ENCODE measurements at places on chromosomes 5 and 9.

GRCh38 chr9:134993996-134994720 is 76.4 kb upstream of the FCN1 start:
- no peak for DNase-seq

- DNase-seq: no peak
These were observed 35.2 kb downstream of the NUP214 start for GRCh38 chr9:131160416-131161112.

DNA sequence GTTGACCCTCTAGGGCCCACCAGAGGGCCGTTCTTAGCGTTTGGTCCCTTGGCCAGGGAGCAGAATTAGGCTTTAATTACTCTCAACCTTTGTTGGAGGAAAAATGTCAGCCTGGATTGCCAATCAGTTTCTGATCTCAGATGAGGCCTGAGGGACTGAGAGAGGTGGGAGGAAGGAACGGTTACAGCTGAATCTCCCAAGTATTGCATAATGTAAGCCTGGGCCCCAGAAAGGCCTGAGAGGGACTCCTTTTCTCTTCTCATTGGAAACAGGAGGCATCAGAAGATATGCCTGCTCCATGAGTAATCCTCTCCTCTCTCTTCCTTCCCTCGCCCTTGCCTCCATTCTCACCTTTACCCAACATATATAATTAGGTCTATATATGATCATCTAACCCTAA is 105.7 kb downstream of the INSYN2B start:
- no peak for DNase-seq

- DNase-seq: no peak
These were observed 39.7 kb upstream of the SHC3 start for GRCh38 chr9:89218040-89218928.

DNA sequence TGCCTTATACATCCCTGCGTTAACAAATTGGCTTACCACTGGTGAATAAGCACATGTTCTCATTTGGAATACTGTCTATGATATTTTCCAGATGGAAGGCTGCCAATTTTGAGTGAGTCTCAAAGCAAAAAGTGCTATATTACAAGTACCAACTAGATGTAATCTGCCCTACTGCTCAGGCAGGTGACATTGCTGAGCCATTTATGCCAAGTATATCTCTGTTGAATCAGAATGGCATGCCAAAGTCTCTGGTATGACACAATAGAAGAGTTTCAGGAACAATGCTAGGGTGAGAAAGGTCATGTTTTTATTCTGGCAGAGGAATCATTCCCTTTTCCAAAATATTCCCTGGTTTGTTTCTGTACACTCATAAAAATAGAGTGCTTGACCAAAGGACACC is 356.5 kb downstream of the CDH9 start:
- DNase-seq: no peak

DNA sequence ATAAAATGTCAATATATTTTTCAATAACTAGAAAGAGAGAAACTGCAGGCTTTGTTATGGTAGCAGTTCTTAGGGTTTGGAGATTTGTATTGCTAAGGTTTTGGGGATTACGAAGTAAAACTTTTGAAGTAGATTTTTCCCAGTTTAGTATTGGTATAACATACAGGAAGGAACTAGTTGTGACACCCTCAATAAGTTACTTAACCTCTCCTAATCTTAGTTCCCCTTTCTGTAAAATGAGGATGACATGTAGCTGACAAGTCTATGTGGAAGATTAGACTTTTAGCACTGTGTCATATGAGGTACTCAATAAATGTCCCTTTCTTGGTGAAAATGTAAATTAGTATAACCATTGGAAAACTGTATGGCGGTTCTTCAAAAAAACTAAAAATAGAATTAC is 73.4 kb upstream of the ATG10 start:
- no peak for DNase-seq

DNA sequence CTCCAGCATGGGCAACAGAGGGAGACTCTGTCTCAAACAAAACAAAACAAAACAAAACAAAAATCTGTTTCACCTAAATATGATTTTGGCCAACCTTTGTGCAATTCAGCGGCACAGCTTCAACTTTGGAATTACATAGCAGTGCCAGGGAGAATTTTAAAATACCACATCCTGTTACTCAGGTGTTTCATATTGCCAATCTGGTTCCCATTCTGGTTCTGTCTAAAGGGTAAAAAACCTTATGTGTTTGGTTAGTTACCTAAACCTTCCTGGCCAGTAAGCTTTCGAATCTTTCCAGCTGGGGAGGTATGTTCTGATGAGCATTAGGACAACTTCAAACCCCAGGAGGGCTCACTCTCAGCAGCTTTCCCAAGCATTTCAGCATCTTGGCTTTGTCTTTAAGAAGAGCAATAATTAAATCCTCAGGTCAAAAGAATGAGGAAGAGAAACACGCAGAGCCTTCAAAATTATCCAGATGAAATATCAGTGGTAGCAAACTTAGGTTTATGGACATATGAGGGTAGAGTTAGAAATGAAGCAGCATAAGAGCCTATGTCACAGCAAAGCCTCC is 2.7 kb downstream of the DAB2 start:
- DNase-seq: no peak

- no peak for DNase-seq
These were observed 233.6 kb downstream of the ACTL7B start for GRCh38 chr9:108621991-108622855.

GRCh38 chr5:72109625-72110024 is 2.4 kb downstream of the MAP1B start:
- DNase-seq: no peak

DNA sequence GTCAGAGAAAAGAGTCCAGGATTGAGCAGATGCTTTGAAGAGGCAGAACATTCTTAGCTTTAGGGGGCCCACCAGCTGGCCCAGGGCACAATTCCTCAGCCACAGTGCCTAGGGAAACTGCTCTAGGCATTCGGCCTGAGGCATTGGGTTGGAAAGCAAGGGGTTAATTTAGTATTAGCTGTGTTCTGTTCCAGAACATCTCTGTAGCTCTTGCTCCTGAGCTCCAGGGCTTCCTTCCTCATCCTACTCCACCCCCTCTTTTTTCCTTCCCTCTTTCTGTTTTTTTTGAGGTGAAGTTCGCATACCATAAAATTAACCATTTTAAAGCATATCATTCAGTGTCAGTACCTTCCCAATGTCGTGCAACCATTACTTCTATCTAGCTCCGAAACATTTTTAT is 74.5 kb upstream of the PANK3 start:
- DNase-seq: no peak

- peak; percentile 72 for DNase-seq
These were observed at the start of gene FAM163B for GRCh38 chr9:133609311-133610098. FAM163B (minus strand) TSS chr9:133609389; CDS start chr9:133580223, 29,166 bp downstream.

- no peak for DNase-seq
These were observed 449 bp upstream of the ADCY2 start for GRCh38 chr5:7395432-7395946.

- no peak for DNase-seq
These were observed 499.0 kb downstream of the ACTL7B start for GRCh38 chr9:108356806-108357205.

- DNase-seq: no peak
These were observed 39.6 kb downstream of the RGS3 start for GRCh38 chr9:113503131-113503541.

GRCh38 chr5:138929571-138929955 is 54.4 kb upstream of the LRRTM2 start:
- no peak for DNase-seq

DNA sequence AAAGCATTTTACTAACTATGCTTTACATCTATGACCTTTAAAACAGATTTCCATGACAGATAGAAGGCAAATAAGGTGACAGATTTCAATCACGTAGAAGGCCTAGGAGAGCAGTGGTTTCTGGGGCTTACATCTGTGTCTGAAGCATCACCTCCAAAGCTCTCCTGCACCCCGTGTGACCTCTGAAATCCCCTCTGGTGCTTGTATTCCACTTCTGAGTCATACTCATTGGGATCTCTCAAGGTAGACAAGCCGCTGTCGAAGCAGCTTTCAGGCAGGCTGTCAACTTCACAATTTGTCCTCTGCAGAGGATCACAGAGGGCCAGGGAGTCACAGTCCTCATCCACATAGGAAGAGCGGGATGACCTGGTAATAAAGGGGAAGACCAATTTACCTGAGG is 62.2 kb downstream of the RASEF start:
- no peak for DNase-seq

DNA sequence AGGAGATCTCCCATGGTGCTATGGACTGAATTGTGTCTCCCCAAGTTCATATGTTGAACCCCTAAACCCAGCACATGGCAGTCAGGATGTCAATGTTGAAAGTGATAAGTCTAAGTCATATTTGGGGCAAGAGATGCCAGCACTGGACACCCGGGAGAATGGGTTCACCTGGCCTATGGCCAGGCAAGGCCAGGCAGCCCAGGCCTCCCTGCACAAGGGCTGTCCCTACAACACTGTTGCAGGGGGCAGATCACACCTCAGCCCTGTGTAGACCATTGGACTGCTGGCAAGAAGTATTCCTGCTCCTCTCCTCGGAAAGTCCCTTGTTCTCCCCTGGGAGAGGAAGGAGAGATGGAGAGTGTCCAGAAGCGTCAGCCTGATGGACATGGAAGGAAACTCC is 240.5 kb downstream of the GADD45G start:
- DNase-seq: no peak

DNA sequence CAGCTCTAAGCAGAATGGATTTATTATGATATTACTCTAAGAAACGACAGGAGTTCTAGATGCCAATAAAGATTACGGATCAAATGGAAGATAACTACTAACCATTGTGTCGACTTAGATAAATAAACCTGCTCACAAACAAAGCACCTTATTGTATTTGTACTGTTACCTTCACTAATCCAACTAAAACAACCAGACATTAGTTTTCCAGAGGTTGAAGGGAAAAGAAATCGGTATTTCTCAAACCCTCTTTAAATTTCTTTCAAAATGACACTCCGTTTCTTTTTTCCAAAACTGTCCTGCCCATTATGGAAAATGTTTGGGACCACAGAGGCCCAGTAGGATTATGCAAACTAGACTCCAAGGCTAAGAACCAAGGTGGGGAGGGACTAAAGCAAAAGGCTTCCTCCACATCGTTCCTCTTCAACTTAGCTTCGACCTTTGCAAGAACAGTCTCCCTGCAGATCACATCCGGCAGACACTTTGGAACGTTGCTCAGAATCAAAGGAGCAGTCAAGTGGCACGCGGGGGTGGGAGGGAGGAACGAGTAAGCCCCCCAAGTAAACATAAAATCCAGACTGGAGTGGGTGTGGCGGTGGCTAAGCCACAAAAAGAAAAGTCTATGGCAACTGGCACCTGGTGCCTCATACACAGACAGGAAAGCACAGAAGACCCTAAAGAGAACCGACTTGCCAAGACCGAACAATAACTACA is 2.7 kb downstream of the MLLT3 start:
- DNase-seq: no peak

- no peak for DNase-seq
These were observed 15.6 kb upstream of the PRKAA1 start for GRCh38 chr5:40813698-40814281.

- DNase-seq: no peak
These were observed 19.5 kb downstream of the NCS1 start for GRCh38 chr9:130191749-130192120.

GRCh38 chr9:24828687-24829086 is 283.0 kb upstream of the IZUMO3 start:
- no peak for DNase-seq

DNA sequence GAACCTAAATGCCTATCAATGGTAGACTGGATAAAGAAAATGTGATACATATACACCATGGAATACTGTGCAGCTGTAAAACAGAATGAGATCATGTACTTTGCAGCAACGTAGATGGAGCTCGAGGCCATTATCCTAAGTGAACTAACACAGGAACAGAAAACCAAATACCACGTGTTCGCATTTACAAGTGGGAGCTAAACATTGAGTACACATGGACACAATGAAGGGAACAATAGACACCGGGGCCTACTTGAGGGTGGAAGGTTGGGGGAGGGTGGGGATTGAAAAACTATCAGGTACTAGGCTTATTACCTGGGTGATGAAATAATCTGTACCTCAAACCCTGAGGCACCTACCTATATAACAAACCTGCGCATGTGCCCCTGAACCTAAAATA is 22.4 kb upstream of the DEPDC1B start:
- DNase-seq: no peak

DNA sequence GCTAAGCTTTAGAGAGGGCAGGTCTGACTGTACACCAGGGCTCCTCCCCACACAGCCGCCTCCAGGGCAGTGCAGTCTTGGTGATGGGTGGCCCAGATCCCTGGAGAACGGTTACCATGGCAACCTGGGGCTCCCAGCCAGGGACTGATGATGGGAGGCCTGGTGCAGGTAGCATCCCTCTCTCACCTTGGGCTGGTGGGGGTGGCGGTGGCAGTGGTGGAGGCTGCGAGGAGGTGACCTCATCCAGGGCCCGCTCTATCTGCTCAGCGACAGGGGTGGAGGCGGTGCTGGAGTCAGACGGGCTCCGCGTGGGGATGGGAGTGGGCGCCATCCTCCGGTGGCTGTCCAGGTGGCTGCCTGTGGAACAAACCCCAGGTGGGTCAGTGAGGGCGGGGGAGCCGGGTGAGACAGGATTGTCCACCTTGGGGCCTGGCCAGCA is 12.3 kb downstream of the PRR7 start:
- no peak for DNase-seq

DNA sequence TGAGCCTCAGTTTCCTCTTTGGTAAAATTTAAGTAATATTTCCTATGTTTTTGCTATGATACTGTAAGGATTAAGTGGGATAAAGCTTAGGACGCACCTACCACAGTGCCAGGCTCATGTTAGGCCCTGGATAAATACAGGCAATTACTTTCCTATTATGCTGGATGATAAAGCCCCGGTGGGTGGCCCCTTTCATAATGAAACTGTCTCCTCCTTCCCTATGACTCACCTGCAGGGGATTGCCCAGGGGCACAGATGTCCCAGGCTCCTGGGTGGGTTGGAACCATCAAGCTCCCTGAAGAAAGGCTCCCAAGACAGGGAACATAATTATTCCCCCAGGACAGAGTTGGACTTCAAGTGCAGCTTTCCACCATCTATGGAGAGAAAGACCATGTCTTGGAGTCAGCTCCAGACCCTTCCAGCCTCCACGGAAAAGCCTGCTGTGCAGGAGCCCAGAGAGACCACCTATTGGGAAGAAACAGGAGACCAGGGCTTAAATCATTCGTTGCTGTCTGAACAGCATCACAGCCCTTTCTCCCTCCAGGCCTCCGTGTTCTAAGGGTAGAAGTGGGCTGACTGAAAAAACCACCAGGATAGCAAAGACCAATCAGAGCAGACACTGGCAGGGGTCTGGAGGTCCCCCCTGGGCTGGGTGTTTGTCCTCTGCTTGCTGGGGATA is 43.2 kb upstream of the FOXE1 start:
- DNase-seq: no peak

- no peak for DNase-seq
These were observed 592.1 kb downstream of the PRELID2 start for GRCh38 chr5:145243016-145243415.

GRCh38 chr5:17012289-17012688 is 76.2 kb upstream of the MYO10 start:
- no peak for DNase-seq
